Pancreas (tissue), 10 donors: ENCODE measurements at places on chromosomes 7 and 10.

DNA sequence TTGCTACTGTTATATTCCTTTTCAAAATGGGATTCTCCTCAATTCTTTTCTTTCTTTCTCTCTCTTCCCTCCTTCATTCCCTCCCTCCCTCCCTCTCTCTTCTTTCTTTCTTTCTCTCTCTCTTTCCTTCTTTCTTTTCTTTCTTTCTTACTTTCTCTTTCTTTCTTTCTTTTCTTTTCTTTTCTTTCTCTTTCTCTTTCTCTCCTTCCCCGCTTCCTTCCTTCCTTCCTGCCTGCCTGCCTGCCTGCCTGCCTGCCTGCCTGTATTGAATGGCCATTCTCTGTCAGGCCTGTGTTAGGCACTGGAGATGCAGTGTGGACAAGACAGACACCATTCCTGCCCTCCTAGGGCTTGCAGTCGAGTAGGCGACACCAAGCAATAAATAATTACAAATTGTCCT, 11.5 kb downstream of the CNNM1 start:
- DNase-seq, result no peak

DNA sequence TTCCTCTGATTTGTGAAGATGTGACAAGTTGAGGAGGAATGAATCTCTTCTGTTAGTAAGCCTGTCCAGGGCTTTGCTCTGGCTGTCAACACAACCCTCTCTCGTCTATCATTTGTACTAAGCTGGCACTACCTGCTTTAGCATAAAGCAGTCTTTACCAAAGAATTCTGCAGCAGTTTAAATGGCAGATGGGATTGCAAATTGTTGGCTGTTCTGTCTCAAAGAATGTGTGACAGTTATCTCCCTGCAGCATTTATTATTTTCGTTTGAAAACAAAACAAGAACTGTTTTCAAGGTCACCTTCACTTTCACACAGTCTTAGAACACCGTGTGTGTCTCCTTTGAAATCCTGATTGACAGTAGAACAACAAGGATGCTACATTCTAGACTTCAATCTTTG, 4.8 kb upstream of the LAMB1 start:
- DNase-seq, result no peak

DNA sequence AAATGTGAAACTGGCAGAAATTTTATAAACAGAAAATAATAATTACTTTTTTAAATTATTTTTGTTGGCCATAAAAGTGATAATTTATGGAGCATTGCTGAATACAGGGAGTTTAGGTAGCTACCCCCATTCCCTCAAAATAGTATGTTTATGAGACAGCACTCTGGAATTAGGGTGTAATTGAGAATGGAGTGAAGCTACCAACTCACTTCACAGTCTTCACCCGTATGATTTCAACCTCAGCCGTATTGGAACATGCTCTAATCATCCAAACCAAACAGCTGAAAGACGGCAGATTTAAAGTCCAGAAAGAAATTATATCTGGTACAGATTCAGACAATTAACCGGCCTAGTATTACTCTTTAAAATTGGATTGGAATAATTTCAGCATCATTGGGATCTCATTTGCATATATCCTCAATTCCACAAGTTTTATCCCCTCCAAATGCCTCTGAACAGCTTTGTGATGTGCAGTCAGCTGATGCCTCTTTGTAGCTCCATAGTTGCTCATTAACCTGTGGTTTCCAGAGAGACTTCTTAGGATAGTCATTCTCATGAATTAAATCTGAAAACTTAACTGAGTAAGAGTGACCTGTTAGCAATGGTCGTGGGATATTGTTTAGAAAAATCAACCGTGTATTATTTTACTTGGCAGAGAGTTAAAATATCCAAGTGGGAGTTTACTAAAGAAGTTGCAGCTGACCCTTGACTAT, 59.1 kb upstream of the GJD4 start:
- DNase-seq, result no peak

- no peak for DNase-seq
Observed at GRCh38 chr10:31034098-31034909, 2.6 kb upstream of the ZNF438 start.

GRCh38 chr10:132941640-132942051, 724 bp downstream of the CFAP46 start:
- DNase-seq, result no peak

GRCh38 chr10:85673270-85673669, 693.3 kb downstream of the GRID1 start:
- DNase-seq, result no peak

DNA sequence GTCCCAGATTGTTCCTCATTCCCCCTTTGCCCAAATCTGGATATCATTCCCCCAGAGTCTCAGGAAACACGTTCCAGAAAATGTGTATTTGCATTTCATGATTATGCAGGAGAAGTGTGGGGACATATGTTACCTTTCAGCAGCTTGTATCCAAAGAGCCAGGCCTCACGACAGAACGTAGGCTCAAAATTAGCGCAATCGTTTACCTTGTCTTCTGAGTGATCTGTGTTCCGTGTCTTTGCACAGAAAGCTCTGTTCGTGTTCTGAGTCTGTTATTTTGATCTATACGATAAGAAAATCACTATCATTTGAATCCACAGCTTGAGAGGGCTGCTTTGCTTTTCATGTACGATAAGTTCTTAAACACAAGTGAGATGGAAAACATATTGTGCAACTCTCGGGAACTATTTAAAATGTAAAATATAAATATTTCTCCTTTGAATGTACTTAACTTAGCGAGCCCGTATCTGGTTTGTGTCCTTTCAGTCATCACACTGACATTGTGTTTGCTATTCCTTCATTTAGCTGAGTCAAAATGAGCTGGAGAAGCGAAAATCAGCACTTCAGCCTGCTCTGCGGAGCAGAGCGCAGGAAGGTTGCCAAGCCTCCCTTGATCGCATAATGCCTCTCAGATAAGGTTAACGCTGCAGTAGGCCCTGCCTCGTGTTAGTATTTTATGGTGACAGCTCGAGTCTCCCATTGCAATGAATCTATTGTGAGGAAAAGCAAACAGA, 80.2 kb upstream of the CACNB2 start:
- no peak for DNase-seq

- no peak for DNase-seq
Observed at GRCh38 chr7:8226501-8226900, 35.5 kb downstream of the ICA1 start.
